ENCODE measurements at places on chromosomes 7 and 10. TPM values are rescaled to one million over a fixed set of nuclear protein-coding genes. Genes with fewer than 3 reads are reported as not detected.

The PALD1 gene
- 6.6 TPM for total RNA-seq

- DNase-seq: no peak
Measured at GRCh38 chr10:97715259-97715874, 1.8 kb downstream of the MARVELD1 start.

GRCh38 chr7:50543776-50544442, 21.3 kb downstream of the DDC start:
- DNase-seq: no peak

- DNase-seq: no peak
Measured at GRCh38 chr10:69100136-69100872, 12.4 kb downstream of the SRGN start.

- DNase-seq: no peak
Measured at GRCh38 chr7:128924707-128925588, 12.8 kb upstream of the IRF5 start.

GRCh38 chr7:123749537-123749857, 694 bp upstream of the WASL start:
- DNase-seq: peak; percentile 80

- no peak for DNase-seq
Measured at GRCh38 chr10:79266084-79266483, 81.2 kb upstream of the PPIF start.

DNA sequence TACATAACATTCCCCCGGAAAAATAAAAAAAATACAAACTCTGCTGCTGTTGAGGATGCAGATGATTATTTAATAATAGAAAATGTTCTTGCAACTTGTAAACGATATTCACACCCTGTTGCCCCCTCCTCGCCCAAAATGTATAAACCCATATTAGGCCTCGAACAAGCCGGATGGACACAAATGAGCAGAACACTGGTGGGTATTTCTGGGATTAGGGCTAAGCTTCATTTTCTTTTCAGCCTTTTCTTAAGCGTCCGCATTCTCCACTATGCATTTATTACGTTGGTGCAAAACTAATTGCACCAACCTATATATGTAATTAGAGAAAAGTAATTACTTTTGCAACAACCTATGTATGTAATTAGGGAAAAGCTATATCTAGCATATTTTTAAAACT, 349 bp upstream of the GNG11 start:
- no peak for DNase-seq

- DNase-seq: no peak
Measured at GRCh38 chr7:148265896-148266295, 324.7 kb upstream of the C7orf33 start.

DNA sequence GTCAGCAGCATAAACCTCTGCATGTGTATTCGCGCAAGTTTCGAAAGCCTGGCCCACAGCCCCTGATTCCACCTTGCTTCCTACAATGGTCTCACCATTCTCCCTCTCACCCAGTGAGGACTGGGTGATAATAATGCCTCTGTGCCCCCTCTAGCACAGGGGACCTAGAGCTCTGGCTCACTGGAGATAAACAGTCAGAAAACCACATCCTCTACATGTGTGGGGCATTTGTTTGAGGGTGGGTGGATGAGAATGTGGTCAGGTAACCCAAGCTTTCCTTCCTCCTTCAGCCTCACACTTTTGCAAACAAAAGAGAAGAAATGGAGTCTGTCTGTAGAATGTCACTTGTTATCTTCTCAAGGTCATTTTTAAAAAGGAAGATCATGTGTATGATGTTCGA, 373.5 kb downstream of the KCNMA1 start:
- no peak for DNase-seq

- no peak for DNase-seq
Measured at GRCh38 chr7:16357921-16358320, 63.4 kb downstream of the CRPPA start.

- no peak for DNase-seq
Measured at GRCh38 chr7:41416208-41416595, 286.7 kb downstream of the INHBA start.

DNA sequence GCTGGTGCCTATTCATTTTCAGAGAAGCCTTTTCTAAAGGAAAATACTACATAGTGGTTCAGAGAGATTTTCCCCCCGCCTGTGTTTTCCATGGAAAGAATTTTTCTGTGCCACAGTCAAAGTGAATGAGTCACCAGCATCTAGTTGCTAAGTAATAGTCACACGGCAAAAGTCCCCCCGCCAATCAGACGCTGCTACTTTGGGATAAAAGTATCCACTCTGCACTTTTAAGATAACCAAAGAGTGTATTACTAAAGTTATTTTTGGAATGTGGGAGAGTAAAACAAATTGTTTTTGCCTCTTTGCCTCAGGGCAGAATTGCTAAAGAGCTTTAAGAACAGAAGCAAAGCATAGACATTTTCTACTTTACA, 23.5 kb downstream of the ABLIM1 start:
- peak; percentile 67 for DNase-seq

The SFTPA2 gene
- not detected for total RNA-seq

The UROS gene
- total RNA-seq: 55.0 TPM

DNA sequence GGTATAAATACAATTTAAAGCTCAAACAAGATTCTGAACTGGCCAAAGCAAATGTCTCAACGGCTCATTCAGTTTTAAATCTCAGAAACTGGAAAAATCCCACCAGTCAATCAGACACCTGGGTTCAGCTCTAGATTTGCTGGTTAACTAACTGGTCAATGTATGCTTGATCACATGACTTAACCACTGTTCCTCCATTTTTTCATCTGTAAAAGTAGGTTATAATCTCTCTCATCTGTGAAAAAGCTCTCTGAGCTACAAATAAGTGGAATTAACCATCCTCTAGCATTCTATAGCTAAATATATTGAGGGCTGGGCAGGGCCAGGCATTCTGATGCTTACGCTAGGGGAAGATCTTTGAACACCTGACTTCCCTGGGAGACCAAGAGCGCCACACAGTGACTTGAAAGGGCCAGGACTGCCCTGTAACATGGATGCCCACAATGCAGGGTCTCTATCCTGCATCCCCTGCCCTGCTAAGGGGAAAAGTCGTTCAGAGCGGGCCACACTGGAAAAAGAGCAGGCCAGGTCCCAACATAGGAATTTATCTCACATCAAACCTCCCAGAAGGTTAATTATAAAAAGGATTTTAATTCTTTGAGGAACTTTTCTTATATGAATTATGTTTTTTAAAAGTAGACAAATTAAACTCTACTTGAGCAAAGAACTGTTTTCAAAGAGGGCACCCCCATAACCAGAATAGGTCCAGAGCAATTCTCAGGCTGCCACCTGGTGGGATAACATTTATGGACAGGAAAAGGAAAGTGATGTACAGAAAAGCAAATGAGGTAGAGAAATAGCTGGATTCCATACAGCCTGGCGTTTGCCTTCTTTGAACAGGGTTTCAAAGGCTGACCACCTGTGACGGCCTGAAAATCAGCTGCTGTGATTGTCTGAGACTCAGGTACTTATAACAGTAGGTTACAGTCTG, 1.8 kb downstream of the RP9 start:
- DNase-seq: peak; percentile 28

The KNDC1 gene
- 0.09 TPM for total RNA-seq

DNA sequence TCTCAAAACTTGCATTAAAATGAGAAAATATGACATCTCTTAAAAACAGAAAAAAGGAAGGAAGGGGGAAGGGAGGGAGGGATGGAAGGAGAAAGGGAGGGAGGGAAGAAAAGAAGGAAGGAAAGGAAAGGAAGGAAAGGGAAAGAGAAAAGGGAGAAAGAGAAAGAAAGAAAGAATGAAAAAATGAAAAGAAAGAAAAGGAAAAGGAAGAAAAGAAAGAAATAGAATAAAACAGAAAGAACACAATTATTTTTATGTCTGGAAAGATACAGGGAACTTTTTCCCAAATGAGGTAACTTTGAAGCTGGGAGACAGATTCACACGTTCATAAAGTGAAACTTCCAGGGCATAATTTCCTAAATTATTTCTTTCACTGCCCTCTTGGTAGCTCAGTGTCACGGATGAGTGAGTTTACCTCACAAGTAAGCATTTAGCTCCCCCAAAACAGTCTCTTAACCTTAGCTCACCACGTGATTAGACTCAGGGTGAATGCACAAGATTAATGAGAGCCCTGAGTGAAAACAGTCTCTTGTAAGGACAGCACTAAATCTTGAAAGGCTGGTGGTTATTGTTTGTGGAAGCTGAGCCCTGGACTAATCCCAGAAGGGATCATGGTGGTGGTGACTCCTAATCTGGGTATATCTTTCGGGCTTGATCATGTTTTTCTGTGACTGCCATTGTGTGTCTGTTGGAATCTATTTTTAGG, 74.1 kb upstream of the HDAC9 start:
- DNase-seq: no peak

DNA sequence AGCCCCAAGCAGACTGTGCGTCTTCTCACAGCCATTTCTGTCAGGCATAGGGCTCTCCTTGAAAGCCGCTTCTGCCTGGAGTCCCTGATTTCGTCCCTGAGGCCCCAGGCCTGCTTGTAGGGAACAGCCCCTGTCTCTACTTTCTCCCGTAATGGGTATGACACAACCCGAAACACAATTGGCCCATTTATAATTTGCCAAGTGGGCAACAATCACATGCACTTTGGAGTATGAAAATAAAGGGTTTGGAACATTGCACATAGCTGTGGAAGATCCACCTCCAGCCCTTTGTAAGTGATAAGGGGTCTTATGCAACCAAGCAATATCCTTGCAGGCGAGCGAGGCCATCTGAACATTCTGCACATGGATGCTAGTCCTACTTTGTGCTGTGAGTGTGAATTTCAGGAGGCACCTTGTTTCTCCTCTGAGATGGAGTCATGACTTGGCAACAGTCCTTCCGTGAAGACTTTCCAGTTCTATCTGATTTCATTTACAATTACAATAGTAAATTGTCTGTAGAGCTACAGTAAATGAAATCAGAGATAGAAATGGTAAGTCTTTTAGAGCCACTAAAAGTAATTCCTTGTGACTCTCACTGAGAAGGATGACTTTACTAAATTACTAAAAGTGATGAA, 141.5 kb downstream of the CUBN start:
- DNase-seq: no peak

The MICALL2 gene
- total RNA-seq: 3.7 TPM

The SORBS1 gene
- 0.43 TPM for total RNA-seq

DNA sequence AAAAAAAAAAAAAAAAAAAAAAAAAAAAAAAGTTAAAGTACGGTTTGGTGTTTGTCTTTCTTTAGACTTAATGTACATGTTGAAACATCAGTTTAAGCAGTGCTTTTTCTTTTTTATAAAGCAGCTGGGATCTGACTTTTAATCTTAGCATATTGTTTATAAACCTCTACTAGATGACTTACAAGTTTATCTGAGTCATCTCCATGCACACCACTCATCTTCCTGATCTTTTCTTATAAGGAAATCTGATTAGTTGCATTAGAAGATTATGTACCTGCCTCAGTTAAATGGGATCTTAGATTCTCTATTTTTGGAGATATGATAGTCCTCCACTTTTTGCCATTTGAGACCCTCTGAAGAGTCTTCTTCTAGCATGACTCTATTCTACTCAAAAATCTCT, 391.9 kb upstream of the LRGUK start:
- no peak for DNase-seq

DNA sequence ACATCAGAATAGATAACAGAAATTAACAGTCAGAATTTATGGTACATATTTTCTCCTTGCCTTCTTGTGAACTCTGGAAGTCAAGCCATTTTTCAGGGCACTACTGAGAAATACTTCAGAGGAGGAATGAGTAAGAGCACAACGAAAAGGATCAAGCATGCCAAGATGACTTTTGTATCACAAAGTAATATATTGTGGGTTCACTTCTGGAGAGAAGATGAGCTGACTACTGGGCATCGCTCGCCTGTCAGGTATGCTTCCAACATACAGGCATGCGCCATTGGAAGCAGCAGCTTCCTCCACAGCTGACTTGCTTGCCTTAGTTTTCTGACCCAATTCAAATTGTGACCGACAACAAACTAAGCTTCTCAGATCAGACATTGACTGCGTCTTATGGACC, 137.3 kb downstream of the VTI1A start:
- DNase-seq: no peak

The ESYT2 gene
- total RNA-seq: 126 TPM

GRCh38 chr10:69052736-69053135, 35.2 kb upstream of the SRGN start:
- DNase-seq: no peak

The NUTM2D gene
- 0.75 TPM for total RNA-seq

The IQCE gene
- 9.4 TPM for total RNA-seq

- no peak for DNase-seq
Measured at GRCh38 chr7:91330866-91331265, 66.6 kb downstream of the FZD1 start.

The WEE2 gene
- total RNA-seq: not detected

The JAZF1 gene
- total RNA-seq: 3.1 TPM

The PTER gene
- total RNA-seq: 32.0 TPM

The EMX2 gene
- total RNA-seq: not detected

- no peak for DNase-seq
Measured at GRCh38 chr10:33224251-33224965, 110.1 kb downstream of the NRP1 start.

DNA sequence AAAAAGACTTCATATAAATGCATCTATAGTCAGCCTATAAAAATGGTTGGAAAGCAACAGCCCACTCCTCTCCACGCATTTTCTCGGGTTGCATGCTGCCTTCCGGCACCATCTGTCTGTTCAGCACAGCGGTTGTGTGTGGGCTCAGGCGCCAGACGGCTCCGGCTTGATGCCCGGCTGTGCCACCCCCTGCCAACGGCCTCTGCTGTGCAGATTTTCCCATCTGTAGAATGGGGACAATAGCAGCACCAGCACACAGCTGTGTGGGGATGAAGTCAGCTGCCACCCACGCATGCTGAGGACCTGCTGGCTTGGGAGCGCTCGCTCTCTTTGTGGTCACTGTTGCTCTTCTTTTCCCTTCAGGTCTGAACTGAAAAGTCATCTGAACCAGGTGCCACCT, 19.5 kb downstream of the PRKAG2 start:
- no peak for DNase-seq

The NXPH1 gene
- total RNA-seq: 1.1 TPM

- no peak for DNase-seq
Measured at GRCh38 chr10:10317151-10317550, 700.5 kb upstream of the CELF2 start.

The PLXDC2 gene
- 0.06 TPM for total RNA-seq

DNA sequence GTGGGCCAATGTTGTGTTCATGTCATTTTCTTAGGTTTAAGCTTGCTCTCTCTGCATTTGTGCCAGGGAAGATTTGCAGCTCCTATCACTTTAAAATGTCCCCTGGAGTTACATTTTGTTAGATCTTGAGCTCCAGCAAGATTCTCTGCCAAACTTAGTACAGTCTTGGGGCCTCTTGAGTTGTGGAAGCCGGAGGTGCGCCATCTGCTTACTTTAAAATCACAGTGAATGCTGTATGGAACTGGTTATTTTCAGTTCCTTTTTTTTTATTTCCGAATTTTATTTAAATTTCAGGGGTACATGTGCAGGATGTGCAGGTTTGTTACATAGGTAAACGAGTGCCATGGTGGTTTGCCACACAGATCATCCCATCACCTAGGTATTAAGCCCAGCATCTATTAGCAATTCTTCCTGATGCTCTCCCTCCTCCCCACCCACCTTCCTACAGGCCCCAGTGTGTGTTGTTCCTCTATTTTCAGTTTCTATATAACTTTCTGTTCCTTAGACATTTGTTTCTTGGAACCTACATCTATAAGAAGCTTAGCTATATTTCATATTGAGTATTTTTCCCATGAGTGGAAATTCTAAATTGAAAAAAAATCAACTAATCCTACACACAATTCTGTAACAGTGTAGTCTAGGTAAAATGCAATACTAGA, 114.4 kb upstream of the CREB5 start:
- no peak for DNase-seq

GRCh38 chr10:124495162-124495561, 33.5 kb downstream of the LHPP start:
- no peak for DNase-seq

GRCh38 chr10:29081951-29082685, 206.8 kb upstream of the LYZL1 start:
- no peak for DNase-seq
